ENCODE measurements at places on chromosomes 7 and 10.

DNA sequence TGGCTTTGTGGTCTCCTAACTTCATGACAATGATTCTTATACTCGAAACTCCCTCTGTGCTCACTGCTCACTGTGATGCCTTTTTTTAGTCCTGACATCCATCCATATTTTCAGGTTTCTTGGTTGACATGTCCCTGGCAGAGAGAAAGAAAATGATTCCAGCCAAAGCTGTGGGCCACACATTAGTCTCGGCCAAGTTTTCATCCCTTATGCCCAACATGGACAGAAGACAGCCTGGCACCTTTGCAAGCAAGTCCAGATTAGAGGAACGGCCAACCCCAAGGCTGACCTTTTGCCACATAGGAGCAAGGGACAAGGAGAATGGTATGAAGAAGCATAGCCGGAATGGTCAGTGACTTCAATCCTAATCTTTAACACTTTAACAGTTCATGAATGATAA lies 8.7 kb upstream of the OPALIN start:
- DNase-seq = no peak

- DNase-seq = no peak
Measured at GRCh38 chr7:47376991-47377616, 204.8 kb downstream of the TNS3 start.

GRCh38 chr10:69910561-69910960 lies 108.9 kb downstream of the COL13A1 start:
- DNase-seq = peak; percentile 41

- DNase-seq = peak; percentile 54
Measured at GRCh38 chr7:92517631-92518030, 10.7 kb downstream of the PEX1 start.

GRCh38 chr10:113479346-113480080 lies 73.3 kb upstream of the HABP2 start:
- DNase-seq = no peak

GRCh38 chr7:139116999-139117398 lies 7.5 kb upstream of the ZC3HAV1 start:
- no peak for DNase-seq

GRCh38 chr7:2873686-2874551 lies 29.8 kb upstream of the GNA12 start:
- peak; percentile 93 for DNase-seq

- peak; percentile 84 for DNase-seq
Measured at GRCh38 chr7:45921699-45922519, 837 bp upstream of the IGFBP3 start.

DNA sequence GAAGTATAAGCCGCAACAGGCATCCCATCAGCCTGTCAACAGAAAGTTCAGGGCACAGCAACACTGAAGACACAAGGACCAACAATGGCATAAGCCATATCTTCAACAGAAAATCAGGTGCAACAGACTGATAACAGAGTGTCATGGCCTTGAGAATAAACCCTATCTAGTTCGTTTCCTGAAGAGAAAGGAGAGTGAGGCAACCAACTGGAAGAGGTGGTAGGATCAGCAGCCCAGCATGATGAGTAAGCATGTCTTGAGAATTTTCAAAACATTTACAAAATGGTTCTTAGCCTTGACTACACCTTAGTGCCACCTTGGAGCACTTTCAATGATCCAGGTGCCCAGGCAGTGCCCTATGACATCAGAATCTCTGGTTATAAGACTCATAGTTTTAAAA lies 290.2 kb upstream of the SEMA3C start:
- no peak for DNase-seq

DNA sequence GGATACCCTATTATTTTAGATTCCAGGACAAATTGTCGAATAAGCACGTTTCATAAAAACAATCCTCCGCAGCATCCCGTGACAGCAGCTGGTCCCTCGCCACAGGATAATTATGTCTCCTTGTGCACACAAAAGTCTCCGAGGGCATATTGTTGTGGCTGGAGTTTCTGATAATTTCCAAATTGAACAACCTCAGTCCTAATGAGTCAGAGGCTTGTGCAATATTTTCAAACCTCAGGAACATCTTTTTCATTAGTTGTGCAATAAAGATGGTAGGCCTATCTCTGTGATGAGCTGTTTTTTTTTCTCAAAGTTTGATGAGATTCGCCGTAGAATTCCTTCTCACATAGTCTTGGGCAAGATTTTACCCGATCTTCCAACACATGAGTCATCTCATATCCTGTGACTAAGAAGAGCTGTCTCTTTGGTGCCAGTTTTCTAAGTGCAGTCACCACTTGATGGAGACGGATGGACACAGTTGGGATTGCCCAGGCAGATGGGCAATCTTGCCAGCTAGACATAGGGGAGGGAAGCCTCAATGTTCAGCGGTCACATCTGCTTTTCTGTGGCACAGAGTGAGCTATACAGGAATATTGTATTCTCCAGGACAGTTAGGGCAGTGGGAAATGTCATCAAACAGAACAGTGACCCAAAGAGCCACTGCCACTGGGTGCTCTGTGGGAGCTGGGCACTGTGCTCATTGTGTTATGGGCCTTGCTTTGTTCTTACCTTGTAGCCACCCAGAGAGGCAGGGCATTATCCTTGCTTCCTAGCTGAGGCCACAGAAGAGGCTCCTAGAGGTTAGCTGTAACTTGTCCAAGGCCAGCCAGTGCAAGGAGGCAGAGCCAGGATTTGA lies 7.8 kb downstream of the HTRA1 start:
- peak; percentile 98 for DNase-seq

- peak; percentile 19 for DNase-seq
Measured at GRCh38 chr10:32893434-32893833, 64.6 kb downstream of the ITGB1 start.
